ENCODE measurements at places on chromosomes 2 and 18. TPM values are rescaled to one million over a fixed set of nuclear protein-coding genes. Genes with fewer than 3 reads are reported as not detected.

MAP3K19 gene
- not detected for total RNA-seq

DNAJB2 gene
- 40.3 TPM for total RNA-seq

ZRANB3 gene
- 3.1 TPM for total RNA-seq

CTNNA2 gene
- 4.2 TPM for total RNA-seq

DNA sequence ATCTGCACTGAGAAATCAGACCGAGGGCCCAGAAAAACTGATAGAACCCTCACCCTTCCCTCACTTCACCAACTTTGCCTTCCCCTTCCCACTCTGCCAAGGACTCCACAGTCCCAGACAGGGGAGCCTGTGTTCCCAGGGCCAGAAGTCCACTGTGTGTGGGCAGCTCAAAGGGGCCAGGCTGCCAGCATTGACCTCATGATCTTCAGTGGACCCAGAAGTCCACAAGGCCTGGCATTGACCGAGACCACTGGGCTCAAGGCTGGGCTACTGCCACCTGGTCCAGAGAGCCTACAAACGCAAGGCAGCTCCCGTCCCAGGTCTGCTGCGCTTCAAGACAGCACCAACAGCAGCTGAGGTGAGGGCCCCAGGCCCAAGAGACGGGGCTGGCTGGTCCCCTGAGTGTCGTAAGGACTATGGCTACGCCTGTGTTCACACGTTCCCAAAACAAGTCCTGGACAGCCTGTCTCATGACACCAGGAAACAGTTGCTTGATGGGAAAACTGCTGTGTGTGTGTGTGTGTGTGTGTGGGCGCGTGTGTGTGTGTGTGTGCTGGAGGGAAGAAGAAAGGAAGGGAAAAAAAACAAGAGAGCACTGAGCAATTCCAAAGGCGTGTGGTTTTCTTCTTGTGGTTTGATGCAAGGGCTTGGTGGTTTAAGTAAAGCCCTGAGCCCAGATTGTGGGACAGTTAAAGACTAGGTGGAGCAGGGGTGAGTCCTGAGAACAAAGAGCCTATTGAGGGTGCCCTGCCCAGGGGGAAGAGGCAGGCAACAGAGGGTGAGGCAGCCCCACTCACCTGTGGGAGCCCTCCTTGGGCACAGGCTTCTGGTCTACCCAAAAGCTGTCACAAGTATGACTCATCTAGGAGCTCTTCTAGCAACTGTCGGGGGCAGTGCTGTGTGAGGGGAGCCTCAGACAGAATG lies 46.6 kb upstream of the ZBTB7C start:
- DNase-seq, result no peak

DNA sequence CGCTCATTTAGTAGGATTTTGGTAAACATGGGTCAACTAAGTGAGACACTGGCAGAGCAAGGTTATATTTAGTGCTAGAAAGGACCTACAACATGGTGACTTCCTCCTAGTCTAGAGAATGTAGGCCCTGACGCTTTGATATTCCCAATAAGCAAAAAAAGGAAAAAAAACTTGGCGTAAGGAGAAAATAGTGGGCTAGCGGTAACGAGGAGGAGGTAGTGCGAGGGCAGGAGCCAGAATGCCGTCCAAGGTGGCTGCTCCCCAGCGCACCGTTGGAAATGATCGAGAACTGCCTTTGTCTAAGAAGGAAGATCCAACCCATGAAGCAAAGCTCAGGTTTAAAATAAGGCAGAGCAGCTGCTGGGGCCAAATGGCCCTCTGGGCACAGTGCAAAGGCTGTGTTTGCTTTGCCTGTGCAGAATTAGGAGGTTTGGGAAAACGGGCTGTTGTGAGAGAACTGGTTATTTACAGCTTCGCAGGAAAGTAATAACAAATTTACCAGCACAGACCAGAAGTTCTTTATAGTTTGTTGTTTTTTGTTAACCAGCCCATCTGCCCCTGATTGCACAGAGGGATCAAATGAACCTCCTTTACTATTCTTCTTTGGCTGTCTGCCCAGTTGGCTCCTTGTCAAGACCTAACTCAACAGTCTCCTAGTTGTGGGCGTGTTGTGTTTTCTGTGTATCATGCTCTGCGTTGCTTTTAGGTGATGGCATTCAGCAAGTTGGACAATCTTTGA lies 86.6 kb downstream of the ITGB1BP1 start:
- DNase-seq, result peak; percentile 80

GRCh38 chr18:5315838-5316237 lies 20.3 kb upstream of the ZBTB14 start:
- no peak for DNase-seq

DNA sequence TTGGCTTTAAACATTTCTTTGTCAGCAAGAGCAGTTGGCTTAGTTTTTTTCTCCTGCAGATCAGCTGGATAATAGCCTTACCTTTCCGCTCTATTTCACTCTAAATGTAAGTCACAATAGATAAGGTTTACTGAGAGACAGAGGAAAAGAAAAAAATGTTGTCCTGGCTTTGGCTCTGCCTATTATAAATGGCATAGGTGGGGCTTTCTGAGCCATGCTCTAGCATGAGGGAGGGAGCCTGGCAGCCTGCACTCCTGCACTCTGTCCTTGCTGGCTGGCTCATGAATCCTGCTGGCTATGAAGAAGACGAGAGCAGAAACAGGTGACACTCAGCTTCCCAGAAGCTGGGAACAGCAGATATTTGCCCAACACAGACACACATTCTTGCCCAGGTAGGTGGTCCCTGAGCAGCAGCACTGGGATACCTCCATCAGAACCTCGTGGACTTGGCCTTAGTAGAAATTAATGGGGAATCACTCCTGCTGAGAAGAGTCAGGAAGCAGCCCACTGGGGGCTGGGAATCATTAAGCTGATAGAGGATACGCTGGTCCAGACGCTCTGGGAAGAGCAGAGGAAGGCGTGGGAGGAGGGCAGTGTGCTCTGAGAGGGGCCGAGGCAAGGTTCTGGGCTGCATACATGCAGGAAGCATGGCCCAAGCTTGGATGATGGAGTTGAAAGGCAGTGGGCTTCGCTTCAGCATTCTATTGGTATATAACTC lies 514.4 kb upstream of the HS6ST1 start:
- DNase-seq, result no peak

- DNase-seq, result no peak
Observed at GRCh38 chr2:232075080-232075479, 113.6 kb downstream of the DIS3L2 start.

DNA sequence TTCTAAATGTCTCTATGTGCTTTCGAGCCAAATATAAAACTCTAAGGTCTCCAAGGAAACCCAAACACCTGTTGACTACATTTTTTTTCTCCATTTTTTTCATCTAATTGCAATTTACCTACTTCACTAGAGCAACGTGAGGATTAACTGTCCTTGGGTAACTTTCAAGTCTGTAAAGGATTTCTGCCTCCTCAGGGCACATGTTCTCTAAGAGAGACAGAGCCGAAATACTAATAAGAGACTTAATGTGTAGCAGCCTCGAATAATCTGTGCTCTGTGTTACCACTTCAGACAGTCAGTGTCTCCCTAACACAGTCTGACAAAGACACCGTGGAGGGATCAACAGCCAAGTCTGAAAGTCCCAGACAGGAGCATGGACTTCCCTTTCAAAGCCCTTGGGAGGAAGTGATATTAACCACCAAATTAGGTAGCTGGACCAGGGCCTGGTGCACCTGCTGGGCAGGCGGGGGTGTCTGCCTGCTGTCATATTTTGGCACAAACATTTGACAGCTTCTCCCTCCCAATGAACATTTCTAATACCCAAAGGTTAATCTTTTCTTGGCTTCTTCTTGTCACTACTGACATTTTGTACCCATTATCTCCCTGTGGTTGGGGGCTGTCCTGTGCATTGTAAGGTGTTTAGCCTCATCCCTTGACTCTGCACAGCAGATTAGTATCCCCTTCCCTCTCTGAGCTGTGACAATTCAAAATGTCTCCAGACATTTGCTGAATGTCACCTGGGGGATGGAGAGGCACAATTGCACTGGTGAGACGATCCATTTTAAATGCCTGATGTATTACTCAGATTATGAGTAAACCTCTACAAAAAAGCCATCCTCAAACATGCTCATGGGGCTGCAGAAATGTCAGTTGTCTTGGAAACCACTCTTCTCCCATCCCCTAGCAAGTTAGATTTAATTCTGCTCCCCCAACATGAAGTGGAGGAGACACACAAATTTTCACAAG lies 45.7 kb upstream of the LYPD1 start:
- no peak for DNase-seq

GRCh38 chr2:232789082-232789481 lies 12.7 kb upstream of the KCNJ13 start:
- no peak for DNase-seq

DNA sequence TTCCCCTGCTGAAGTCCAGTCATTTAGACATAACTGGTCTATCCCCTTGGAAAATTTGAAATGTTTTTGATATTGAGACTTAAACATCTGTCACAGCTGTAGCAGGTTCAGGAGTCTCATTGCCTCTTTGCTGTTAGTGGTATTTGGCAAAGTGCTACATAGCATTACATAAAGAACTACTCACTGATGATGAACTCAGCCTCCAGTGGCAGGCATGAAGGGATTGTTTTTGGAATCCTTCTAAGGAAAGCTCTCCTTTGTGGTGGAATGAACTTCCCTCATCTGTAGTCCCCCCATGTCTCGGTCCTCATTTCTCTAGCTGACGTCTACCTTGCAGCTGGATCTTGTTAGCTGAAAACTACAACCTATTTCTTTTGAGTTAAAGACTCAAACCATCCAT lies 111.6 kb downstream of the TACR1 start:
- DNase-seq, result no peak

DNA sequence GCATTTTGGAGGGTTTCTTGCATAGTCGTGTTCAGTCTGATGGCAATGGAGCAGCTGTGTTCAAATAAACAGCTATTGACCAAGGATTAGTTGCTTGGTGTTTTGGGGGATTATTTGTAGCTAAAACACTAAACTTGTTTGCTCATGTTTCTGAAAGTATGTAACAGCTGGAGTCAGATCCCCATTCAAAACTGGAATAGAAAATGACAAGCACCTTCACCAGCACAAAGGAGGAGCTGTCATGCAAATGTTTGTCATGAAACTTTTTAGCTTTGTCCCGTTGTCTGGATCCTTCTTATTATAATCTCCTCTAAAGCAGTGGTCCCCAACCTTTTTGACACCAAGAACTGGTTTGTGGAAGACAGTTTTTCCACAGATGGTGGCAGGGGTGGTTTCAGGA lies 96.9 kb upstream of the ZNF236 start:
- no peak for DNase-seq

DNA sequence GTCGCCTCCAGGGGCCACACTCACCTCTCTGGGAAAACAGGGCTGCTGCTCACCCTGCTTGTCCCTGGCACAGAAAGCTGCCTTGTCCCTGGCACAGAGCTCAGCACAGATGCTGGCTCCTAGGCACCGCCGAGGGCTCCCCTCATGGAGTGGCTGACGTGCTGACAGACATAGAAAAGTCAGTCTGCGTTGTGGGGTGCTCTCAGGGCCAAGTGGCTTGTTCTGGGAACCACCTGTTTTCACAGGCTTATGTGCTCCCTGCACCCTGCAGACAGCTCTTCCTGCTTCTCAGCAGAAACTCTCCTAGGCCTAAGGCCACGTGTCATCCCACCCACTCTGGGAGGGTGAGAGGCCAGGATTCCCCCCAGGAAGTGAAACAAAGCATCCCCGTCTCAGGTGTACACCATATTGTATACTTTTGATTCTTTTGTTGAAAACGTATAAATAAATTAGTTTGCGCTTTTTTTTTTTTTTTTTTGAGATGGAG lies 84.7 kb upstream of the TMEM200C start:
- DNase-seq, result no peak

GRCh38 chr18:23307567-23308295 lies 145.4 kb upstream of the RIOK3 start:
- no peak for DNase-seq

DNA sequence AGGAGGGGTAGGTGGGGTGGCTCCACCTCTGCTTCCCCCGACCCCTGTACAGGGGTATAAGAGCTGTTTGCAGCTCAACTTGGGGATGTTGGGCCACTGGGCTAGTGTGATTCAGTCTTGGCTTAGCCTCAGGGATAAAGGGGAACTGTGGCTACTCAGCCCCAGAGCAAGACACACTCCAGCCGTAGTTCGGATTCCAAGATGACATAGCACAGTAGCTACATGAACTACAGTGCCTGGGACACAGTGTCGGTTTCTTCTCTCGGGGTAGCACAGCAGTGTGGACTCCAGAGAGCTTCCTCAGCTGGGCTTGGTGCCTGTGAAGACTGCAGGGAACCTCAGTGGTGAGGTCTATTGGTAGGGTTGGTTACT lies 21.1 kb downstream of the CARF start:
- no peak for DNase-seq

- peak; percentile 46 for DNase-seq
Observed at GRCh38 chr2:239589833-239590232, 189.0 kb upstream of the HDAC4 start.

DNA sequence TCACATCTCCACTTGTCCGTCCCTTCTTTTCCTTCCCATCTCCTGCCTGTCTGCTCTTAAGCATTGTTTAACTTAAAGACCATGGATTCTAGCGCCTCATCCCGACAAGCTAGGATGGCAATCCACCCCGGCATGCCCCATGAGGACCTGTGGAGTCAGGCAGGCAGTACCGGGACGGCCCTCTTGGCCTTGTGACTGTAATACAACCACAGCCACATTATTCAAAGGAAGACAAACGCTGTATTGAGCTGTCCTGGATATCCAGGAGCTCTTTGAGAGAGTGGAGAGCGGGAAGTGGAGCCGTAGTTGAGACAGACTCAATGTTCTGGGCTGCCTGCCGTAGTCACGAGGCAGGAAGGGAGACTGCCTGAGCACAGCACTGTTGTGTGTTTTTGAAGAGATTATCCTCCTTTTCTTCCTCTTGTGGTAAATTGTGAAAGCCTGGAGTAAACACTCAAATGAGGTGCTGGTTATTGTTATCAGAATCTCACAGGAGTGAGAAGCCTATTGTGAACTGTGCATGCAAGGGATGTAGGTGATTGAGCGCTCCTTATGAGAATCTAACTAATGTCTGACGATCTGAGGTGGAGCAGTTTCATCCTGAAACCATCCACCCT lies 929.8 kb upstream of the CNTNAP5 start:
- no peak for DNase-seq

- DNase-seq, result no peak
Observed at GRCh38 chr18:30676053-30676480, 366.5 kb downstream of the DSC3 start.

All from sigmoid colon (tissue), 7 donors.